Stimulated activated naive CD4-positive, alpha-beta T cell (primary cell): ENCODE measurements at places on chromosomes 6 and 20.
A peak's percentile ranks its signal among the peaks of the same experiment; 100 is the strongest.

- DNase-seq, result no peak
Measured at GRCh38 chr6:147135211-147135681, 69.0 kb upstream of the STXBP5 start.

- no peak for DNase-seq
Measured at GRCh38 chr20:50043573-50044352, 61.0 kb downstream of the SNAI1 start.

- DNase-seq, result no peak
Measured at GRCh38 chr6:43989581-43990146, 137.6 kb downstream of the MRPL14 start.

DNA sequence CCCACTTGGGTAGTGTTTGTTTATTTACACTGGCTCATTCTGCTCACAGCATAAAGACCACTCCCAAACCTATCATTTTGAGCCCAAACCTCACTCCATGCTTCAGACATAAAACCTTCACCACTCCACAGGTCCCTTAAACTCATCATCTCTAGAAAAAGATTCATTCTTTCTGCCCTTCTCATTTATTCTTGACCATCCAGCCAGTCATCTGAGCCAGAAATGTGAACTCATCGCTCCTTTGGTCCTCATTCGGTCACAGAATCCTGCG, 12.4 kb downstream of the TPMT start:
- DNase-seq, result no peak

- DNase-seq, result no peak
Measured at GRCh38 chr20:54197621-54198604, 10.0 kb upstream of the PFDN4 start.

GRCh38 chr20:23884136-23884770, 4.7 kb upstream of the CST5 start:
- no peak for DNase-seq

- DNase-seq, result peak; percentile 13
Measured at GRCh38 chr6:35686436-35686835, 2.3 kb downstream of the FKBP5 start.

DNA sequence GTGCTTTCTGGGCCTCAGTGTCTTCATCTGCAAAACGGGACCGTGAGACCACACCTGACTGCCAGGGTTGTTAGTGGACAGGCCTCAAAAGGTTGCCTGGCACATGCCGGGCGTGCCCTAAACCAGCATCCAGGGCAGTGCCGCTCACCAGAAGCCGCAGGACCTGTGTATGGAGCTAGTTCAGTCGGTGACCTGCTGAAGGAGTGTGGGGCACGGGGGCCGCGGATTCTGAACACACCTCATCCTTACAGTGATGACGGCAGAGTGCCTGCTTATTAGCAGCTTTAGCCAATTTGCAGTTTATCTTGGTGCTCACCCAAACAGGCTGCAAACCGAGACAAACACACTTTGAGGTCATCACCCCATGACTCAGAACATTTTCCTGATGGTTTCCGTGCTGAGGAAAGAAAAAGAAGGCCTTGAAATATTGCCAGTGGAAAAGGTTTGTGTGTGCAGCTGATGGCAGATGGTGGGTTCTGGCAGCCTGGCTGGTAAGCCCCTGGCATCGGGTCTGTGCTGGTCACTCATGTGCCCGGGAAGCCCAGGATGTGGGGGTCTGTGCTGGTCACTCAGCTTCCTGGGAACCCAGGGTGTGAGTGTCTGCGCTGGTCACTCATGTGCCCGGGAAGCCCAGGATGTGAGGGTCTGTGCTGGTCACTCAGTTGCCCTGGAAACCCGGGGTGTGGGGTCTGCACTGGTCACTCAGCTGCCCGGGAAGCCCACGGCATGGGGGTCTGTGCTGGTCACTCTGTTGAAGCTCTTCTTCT, 153.8 kb downstream of the ERMARD start:
- no peak for DNase-seq

DNA sequence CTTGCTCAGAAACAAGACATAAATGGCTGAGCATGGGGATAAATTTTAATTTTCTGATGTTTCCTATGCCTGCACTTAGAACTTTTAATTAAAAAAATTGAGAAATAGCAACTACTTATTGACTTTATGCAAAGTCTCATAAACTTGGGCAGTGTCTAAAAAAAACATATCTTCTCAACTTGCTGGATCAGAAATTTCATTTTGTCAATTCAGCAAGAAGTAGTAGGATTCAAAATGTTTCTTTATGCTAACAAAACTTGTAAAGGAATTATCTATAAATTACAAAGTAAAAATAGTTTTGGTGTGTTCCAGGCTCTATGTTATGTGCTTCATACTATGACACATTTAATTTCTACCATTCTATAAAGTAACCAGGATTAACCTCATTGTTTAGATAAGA, 562.2 kb upstream of the IMPG1 start:
- no peak for DNase-seq

DNA sequence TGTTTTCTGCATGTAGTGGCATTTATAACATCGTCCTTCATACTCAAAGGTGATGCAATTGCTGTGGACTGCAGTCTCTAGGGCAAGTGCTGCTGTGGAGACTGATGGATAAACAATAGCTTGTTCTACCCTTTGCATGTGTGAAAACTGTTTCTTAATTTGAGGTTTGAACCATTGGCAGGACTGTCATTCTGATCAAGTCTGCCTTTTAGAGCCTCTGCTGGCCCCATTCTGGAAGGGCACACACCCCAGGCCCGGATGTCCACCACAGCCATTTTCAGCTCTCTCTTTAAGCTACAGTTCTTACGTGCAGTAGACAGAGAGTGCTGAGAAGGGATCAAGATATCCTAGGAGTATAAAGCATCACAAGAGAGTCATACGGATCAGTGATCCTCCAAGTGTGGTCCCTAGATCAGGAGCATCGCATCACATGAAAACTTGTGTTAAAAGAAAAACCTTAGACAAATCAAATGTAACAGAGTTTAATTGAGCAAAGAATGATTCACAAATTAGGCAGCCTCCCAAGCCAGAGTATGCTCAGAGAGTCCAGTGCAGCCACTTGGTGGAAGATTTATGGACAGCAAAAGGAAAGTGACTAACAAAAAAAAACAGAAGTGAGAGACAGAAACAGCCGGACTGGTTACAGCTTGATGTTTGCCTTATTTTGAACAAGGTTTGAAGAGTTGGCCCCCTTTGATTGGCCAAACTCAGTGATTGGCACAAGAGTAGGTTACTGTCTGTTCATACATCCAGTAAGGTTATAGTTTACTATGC, 52.0 kb downstream of the FRK start:
- no peak for DNase-seq

- no peak for DNase-seq
Measured at GRCh38 chr6:16985513-16986284, 116.2 kb upstream of the STMND1 start.

DNA sequence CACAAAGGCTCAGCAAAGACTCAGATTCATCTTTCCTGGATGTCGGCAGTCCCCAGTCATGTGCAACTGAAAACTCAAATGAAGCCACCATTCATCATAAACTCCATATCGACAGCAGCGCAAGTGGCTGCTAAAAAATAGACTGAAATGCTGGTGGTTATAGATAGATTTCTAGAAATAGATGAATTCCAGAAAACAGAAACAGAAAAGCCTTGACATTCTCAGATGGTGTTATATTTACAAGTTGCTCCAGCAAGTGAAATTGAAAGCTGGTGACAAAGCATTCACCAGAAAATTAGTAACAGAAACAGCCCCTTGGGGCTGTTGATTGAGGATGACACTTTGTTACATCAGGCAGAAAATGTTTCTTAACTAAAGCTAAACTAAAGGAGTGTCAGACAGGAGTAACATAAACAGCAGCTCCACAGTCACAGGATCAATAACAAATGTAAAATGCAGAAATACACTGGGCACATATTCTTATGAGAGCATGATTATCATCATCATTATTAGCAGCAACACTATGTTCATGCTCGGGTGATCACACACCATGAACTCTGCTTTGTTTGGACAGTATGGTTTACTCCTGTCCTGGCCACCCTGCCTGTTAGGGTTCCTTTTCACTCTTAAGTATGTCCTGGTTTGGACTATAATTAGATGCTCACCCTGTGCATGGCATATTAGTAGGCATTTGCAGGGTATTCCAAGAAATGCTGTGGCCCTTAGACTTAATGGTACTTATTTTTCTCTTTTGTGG, 36.4 kb upstream of the SLC35F1 start:
- DNase-seq, result no peak

DNA sequence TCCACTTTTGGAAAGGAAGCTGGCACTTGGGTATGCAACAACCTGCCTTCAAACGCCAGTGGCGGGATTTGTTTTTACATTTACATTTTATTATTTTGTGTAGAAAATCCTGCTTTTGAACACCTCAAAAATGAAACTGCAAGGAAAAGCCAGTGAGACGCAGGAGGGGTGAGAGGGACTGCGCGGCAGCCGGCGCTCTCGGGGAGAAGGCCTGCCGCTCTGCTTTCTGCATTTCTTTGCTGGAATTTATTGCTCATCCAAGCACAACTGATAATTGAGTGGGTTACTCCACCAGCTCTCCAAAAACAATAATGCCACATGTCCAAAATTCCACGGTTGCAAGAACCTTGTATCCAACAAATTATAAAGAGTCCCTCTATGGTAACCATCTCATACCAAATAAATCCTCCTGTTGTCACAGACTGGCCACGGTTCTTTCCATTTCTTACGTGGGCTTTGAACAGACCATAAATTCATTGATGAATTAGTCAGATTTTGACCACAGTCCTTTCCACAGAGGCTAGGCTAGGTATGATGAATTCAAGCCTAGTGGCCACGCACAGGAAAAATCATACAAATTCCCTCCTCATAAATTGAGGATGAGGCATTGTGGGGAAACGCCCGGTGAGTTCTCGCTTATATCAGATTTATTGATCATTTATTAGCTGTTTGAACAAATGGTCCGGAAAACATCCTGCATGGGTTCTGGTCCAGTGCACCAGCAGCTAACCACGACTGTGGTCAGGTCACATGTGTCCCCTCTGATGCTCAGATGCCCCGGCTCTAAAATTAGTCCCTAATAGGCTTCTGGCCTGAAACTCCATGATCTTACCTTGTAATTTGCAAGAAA, 31.6 kb upstream of the FOXC1 start:
- DNase-seq, result no peak
